ENCODE measurements at places on chromosomes 11 and 22. TPM values are rescaled to one million over a fixed set of nuclear protein-coding genes. Genes with fewer than 3 reads are reported as not detected.

- no peak for DNase-seq
- no peaks in the 10 kb centered on the region for H3K27me3 ChIP-seq
- H3K4me3 ChIP-seq: no peak overlapping the region
- H3K4me1 ChIP-seq: no peaks in the 10 kb centered on the region
- peaks cover 11% of the 10 kb centered on the region for H3K36me3 ChIP-seq
Measured at GRCh38 chr22:20994128-20994901, 7.6 kb downstream of the THAP7 start.

- H3K36me3 ChIP-seq: no peaks in the 10 kb centered on the region
- H3K4me3 ChIP-seq: no peak within 1 kb of the TSS
- H3K27ac ChIP-seq: no peak within 1 kb of the TSS
- H3K4me1 ChIP-seq: no peaks in the 10 kb centered on the region
- H3K27me3 ChIP-seq: no peaks in the 10 kb centered on the region
Measured at GRCh38 chr22:41969110-41969646, at the start of gene SEPTIN3. TSS of gene SEPTIN3 (plus strand) at chr22:41969443. CDS start at chr22:41971493, 2,050 bp downstream.

- H3K27ac ChIP-seq: peak overlapping the region; percentile 95
- no peak overlapping the region for H3K4me3 ChIP-seq
- H3K27me3 ChIP-seq: no peaks in the 10 kb centered on the region
Measured at GRCh38 chr11:17014833-17015626, 816 bp upstream of the PLEKHA7 start.

GRCh38 chr11:64135711-64136110 lies 30.2 kb downstream of the MACROD1 start:
- no peak for DNase-seq
- H3K27ac ChIP-seq: no peak overlapping the region
- H3K27me3 ChIP-seq: no peaks in the 10 kb centered on the region
- no peaks in the 10 kb centered on the region for H3K36me3 ChIP-seq
- H3K4me3 ChIP-seq: no peak overlapping the region

DNA sequence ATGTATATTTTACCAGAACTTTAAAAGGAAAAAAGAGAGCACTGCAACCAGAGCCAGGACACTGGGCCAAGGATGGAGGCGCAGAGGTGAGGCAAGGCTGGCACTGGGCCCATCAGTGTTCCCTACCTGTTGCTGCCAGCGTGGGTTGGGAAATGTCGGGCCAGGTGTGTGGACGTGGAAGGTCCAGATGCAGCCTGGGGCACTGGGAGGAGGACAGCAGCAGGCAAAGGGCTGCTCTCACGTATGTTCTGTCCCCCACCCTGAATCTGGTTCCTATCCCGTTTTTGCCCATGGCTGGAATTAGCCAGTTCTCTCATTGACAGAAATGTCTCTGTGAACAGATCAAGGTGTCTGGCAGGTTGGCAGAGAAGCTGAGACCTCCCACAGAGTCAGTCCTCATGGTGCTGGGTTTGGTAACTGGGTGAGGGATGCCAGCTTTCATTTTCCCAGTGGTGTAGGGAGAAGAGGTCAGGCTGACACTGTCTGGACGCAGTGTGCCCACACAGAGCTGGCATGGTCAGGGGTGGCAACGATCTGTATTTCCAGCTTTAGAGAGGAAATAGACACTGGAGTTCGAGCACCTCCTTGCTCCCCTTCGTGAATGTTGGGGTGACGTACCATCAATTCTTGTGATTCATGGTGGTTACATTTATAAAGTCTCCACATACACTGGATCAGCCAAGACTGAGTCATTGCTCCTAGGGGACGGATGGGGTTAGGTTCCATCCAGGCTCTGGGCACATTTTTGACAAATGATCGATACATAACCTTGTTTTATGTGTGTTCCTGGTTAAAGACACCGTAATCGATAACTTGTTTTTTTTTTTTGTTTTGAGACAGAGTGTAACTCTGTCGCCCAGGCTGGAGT lies 4.3 kb upstream of the PNPLA3 start:
- DNase-seq: peak; percentile 48
- H3K27me3 ChIP-seq: peaks cover 3% of the 10 kb centered on the region
- peaks cover 15% of the 10 kb centered on the region for H3K4me1 ChIP-seq
- H3K36me3 ChIP-seq: no peaks in the 10 kb centered on the region

DNA sequence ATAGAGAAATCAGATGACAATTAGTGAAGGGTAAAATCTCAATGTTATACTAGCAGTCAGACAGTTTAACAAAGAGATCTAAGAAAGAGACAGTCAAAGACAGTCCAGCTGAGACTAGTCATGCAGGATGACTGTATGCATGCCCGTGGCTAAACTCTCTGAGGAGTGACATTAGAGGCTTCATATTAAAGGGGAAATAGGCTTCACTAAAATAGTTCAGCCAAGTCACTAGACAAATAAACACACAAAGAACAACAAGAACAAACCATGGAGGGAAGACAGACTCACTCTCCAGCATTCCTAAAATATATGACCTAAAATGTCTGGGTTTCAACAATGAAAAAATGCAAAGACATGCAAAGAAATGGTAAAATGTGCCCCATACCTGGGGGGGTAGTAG lies 18.6 kb upstream of the APLNR start:
- no peak overlapping the region for H3K27ac ChIP-seq
- no peaks in the 10 kb centered on the region for H3K4me1 ChIP-seq
- DNase-seq: no peak
- H3K36me3 ChIP-seq: no peaks in the 10 kb centered on the region

DNA sequence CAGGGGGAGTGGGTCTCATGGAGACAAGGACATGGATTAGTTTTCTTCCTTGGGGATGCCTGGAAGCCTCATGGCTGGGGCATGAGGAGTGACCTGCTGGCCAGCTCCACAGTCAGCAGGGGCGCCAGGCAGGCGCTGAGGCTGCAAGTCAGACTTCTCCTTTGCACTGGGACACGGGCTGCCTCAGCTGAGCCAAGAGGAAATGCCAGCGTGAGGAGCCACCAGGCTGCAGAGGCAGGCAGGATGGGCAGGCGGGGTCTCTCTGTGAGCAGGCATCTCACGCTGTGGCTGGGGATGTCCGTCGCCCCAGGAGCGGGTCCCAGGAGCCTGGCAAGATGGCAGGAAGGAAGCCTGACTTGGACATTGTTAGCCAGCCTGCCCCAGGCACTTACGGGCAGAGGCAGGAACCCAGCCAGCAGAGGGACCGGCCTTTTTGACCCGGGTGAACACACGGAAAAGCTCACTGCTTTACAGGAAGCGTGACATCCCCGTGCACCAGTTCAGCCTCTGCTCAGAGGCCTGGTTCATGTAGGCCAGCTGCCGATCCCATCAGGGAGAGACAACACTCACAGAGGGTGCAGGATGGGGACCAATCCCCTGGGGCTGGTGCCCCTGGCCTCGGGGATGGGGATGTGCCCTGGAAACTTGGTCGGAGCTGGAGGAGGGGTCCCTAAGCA lies 10.2 kb downstream of the GNB1L start:
- H3K27ac ChIP-seq: peak overlapping the region; percentile 20
- H3K27me3 ChIP-seq: no peaks in the 10 kb centered on the region
- H3K4me3 ChIP-seq: no peak overlapping the region

- no peak overlapping the region for H3K4me3 ChIP-seq
- no peak for DNase-seq
- H3K4me1 ChIP-seq: no peaks in the 10 kb centered on the region
- H3K36me3 ChIP-seq: no peaks in the 10 kb centered on the region
Measured at GRCh38 chr11:21630934-21631478, 561.9 kb upstream of the ANO5 start.

GRCh38 chr22:44685384-44686056 lies 16.5 kb upstream of the PRR5 start:
- peak; percentile 60 for DNase-seq
- no peaks in the 10 kb centered on the region for H3K27me3 ChIP-seq
- no peak overlapping the region for H3K27ac ChIP-seq
- H3K4me1 ChIP-seq: peaks cover 10% of the 10 kb centered on the region
- H3K36me3 ChIP-seq: no peaks in the 10 kb centered on the region
- H3K4me3 ChIP-seq: no peak overlapping the region

Gene APOL4
- 0.52 TPM for total RNA-seq

Gene SC5D
- total RNA-seq: 22.1 TPM

DNA sequence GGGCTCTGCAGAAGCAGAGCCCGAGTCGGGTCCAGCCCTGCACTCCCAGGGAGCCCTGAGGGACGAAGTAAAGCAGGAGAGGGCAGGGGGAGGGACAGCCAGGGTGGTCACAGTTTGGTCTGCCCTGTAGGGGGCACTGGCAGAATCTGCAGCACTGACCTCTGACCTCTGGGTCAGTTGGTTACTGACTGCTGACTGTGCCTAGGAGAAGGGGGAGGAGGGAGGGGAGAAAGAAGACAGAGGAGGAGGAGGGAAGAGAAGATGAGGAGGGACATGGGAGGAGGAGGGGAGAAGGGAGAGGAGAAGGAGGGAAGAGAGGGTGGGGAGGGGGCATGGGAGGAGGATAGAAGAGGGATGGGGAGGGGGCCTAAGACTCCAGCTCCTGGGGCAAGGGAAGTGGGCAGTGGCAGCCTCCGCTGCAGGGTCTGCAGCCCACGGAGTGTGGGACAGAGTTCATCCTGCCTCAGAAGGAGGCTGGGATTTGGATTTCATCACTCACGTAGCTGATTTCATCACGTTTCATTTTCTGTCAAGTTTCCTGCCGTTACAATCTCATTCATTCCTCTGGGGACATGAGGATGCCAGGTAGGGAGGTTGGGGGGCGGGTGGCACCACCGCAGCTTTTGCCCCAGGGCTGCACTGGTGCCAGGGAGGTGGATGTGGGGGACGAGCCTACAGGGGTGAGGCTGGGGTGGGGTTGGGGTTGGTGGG lies 55.2 kb downstream of the FLRT1 start:
- peaks cover 40% of the 10 kb centered on the region for H3K4me1 ChIP-seq
- H3K4me3 ChIP-seq: no peak overlapping the region
- no peaks in the 10 kb centered on the region for H3K36me3 ChIP-seq
- no peaks in the 10 kb centered on the region for H3K27me3 ChIP-seq

DNA sequence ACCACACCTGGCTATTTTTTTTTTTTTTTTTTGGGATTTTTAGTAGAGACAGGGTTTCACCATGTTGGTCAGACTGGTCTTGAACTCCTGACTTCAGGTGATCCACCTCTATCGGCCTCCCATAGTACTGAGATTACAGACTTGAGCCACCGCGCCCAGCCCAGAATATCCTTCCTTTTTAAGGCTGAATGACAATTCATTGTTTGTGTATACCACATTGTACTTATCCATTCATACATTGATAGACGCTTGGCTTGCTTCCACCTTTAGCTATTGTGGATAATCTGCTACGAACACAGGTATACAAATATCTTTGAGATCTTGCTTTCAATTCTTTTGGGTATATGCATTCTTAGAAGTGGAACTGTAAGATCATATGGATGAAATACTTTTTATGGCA lies 10.8 kb upstream of the RASSF10 start:
- no peak overlapping the region for H3K27ac ChIP-seq
- no peaks in the 10 kb centered on the region for H3K27me3 ChIP-seq
- H3K36me3 ChIP-seq: no peaks in the 10 kb centered on the region
- DNase-seq: no peak
- H3K4me1 ChIP-seq: peaks cover 19% of the 10 kb centered on the region

Gene SYT12
- 0.78 TPM for total RNA-seq

DNA sequence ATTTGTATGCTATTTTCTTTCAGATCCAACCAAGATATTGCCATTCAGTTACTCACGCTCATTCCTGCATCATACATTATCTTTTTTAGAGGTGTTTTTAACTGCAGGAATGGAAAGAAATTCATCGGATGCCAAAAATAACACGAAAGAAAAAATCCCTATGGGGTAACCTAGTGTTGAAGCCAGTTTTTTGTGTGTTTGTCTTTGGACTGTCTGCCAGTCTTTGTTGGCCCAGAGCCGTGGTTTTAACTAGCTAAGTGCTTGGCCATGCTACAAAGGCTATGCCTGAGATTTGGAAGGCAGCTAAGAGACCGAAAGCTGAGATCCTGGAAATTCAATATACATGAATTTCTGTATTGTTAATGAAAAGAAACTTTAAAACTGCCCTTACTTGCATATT lies 309.8 kb upstream of the CNTN5 start:
- H3K4me3 ChIP-seq: no peak overlapping the region
- H3K4me1 ChIP-seq: no peaks in the 10 kb centered on the region
- no peak overlapping the region for H3K27ac ChIP-seq
- no peaks in the 10 kb centered on the region for H3K36me3 ChIP-seq
- no peaks in the 10 kb centered on the region for H3K27me3 ChIP-seq
- DNase-seq: no peak

DNA sequence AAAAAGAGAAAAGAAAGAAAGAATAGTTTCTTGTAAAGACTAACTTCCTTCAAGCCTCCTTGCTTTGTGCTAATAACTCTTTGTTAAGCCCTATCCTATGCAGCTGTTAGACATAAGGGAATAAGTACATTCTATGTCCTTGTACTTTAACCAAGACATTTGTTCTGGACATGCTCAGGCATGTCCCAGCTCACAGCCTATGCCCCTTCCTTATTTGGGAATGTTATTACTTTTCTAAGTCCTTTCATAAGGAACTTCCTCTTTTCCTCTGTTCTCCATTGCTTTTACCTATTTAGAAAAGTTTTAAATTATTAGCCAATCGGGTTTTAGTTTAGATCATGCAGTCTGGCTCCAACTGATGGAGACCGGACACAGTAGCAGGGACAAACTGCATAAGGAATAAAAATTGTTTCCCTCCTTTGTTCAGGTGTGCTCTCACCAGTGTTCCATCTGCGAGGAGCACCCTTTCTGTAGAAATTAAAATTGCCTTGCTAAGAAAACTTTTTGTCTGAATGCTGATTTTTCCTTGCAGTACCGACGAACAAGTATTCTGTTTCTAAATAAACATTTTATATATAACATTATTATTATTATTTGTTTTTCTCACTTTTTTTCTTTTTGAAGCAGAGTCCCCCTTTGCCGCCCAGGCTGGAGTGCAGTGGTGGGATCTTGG lies 21.6 kb upstream of the SPINDOC start:
- no peaks in the 10 kb centered on the region for H3K27me3 ChIP-seq
- no peaks in the 10 kb centered on the region for H3K36me3 ChIP-seq
- no peak overlapping the region for H3K27ac ChIP-seq
- no peaks in the 10 kb centered on the region for H3K4me1 ChIP-seq

- H3K4me1 ChIP-seq: no peaks in the 10 kb centered on the region
- no peak overlapping the region for H3K4me3 ChIP-seq
- no peaks in the 10 kb centered on the region for H3K27me3 ChIP-seq
- no peak overlapping the region for H3K27ac ChIP-seq
- H3K36me3 ChIP-seq: no peaks in the 10 kb centered on the region
Measured at GRCh38 chr22:32331236-32331917, 26.3 kb upstream of the RFPL3 start.

DNA sequence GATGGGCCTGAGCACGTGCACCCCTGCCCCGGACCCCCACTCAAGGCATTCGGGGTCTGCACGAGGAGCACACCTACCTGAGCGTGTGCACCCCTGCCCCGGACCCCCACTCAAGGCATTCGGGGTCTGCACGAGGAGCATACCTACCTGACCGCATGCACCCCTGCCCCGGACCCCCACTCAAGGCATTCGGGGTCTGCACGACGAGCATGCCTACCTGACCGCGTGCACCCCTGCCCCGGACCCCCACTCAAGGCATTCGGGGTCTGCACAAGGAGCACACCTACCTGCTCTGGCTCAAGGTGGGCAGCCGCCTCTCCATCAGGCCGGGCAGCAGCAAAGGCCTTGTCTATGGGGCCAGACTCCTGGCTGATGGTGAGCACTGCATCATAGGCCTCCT lies 48.7 kb upstream of the LRRC32 start:
- no peak overlapping the region for H3K27ac ChIP-seq
- no peak for DNase-seq
- H3K36me3 ChIP-seq: no peaks in the 10 kb centered on the region
- H3K4me3 ChIP-seq: no peak overlapping the region

Gene SLN
- total RNA-seq: 3.0 TPM

Gene ANO5
- 4.9 TPM for total RNA-seq

Gene GPR83
- not detected for total RNA-seq

Gene TYR
- not detected for total RNA-seq
